Activated T-cell treated with anti-CD3 and anti-CD28 coated beads, Interleukin-2, amount 50 U/mL, for 4 hours (primary cell): ENCODE measurements at places on chromosomes 2 and 18.

- no peak for DNase-seq
Measured at GRCh38 chr2:208024091-208024490, 1.2 kb downstream of the PLEKHM3 start.

GRCh38 chr2:32632089-32632488 is 4.2 kb downstream of the TTC27 start:
- no peak for DNase-seq

- DNase-seq: no peak
Measured at GRCh38 chr2:230778350-230779063, 65.9 kb downstream of the CAB39 start.

GRCh38 chr2:19541884-19542283 is 183.5 kb upstream of the OSR1 start:
- no peak for DNase-seq

GRCh38 chr2:84388133-84388532 is 70.9 kb downstream of the SUCLG1 start:
- no peak for DNase-seq

DNA sequence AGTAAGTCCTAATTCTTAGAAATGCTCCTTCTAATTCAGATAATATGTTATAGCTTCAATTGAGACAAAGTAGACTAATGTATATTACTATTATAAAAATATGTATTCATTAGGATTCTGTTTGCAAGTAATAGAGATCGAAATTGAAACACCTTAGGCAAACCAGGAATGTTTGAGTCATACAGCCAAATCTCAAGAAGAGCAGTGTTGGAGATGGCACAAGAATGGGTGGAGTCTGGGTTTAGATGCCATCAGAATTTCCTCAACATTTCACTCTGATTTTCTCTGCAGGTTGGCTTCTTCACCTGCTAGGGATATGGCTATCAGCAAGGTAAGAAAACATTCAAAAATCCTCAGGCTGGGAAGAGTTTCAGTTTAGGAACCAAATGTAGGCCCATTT is 405.4 kb downstream of the CCDC85A start:
- DNase-seq: no peak

DNA sequence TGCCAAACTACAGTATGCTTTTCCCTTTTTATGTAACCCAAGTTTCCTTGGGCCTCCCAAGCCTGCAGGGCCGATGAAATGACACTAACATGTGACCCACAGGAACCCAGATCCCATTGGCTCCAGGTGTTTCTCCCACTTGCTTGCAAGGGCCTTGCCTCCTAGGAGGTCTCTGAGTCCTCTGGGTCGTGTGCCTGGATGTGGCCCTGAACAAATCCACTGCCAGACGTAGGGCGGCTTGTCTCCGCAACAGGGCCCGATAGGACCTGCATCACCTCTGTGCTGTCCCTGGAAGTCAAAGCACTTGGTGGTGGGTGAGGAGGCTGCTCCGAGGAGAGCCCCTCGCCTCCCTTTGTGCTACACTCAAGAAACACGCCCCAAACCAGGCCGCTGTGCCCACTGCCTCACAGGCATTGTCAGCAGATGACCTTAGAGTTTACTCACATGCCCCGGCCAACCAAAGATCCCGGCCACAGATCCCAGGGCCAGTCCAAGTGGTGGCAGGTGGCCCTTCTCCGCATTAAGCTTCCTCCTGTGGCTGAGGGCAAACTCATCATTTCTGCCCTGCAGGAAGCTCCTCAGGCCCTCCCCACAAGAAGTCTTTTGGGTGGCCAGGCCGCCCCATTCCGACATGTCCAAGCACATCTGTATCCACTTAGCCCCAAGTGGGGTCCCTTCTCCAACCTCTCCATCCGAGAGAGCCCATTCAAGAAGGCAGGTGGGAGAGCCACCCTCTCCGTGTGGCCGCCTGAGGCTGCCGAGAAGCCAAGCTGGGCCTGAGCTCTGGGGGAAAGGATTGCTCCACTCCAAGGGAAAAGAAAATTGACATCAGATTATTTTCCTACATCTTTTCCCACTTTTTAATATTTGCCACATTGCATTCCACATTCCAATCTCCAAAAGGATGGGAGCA is 76.7 kb downstream of the GFPT1 start:
- DNase-seq: no peak

- no peak for DNase-seq
Measured at GRCh38 chr2:151996243-151997003, 102.4 kb downstream of the CACNB4 start.

GRCh38 chr18:54859667-54860421 is 31.6 kb downstream of the RAB27B start:
- DNase-seq: no peak

- DNase-seq: no peak
Measured at GRCh38 chr2:127310980-127311379, 17.0 kb upstream of the ERCC3 start.

DNA sequence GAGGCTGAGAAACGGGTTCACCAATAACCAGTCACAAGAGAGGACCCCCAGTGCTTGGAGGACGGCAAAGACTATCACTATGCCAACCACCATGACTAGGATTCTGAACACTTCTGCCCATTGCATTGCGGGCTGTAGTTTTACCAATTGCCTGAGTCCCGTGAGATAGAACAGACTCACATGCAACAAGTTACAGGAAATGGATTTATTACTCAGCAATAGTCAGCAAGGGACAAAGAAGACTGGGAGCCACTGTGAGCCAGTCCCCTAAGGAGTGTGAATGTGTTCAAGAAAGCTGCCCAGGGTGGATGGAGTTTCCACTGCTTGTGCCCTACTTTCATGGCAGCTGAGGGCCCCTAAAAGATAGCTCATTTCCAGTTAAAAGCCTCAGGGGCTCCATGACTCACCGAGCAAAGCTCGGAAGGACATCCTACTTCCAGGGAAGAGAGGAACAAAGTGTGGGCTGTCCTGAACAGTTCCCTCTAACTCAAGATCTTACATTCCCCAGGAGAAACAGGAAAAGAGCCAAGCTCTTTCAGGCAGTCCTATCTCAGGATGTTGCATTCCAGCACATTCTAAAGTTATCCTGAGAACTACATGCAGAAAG is 54.4 kb downstream of the SLC4A3 start:
- DNase-seq: no peak
